ENCODE measurements at places on chromosomes 2 and 18.

DNA sequence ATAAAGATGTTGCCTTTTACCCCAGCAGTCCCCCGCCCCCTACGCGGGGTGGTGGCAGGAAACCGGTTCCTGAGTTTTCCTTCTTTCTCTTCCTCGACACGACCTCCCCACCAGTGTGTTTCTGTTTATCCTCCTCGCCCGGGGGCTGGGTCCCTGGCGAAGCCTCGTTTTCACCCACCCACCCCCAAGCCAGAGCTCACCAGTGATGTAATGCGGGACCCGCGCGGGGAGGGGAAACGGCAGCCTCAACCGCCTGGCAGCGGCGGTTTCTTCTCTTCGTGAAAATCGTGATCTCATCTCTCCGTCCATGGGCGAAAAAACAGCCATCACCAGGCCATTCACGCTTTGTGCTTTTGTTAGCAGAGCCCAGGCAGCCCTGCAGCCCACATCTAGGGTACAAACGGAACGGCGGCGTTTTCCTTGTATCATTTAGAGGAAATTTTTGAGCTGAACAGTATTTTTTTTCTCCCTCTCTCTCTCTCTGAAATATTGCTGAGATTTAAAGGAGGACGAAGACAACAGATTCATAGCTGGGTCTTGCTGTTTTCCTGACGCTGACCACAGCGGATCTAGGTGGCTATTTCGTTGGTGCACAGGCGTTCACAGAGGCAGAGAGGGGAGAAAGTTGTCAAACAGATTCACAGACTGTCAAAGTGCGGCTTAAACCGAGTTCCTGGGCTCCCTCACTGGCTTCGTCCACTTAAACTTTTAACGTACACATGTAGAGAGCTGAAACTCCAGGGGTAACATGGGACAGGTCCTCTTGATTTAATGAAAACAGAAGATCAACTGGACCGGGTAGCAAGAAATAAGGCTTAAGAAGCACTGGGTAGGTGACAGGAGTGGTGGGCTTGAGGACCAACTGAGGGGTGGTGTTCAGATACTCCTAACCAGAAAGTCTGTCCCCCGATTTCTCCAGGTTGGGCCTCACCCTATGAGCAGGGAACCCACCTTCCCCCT, 21.9 kb upstream of the PAX3 start:
- DNase-seq = peak; percentile 57

DNA sequence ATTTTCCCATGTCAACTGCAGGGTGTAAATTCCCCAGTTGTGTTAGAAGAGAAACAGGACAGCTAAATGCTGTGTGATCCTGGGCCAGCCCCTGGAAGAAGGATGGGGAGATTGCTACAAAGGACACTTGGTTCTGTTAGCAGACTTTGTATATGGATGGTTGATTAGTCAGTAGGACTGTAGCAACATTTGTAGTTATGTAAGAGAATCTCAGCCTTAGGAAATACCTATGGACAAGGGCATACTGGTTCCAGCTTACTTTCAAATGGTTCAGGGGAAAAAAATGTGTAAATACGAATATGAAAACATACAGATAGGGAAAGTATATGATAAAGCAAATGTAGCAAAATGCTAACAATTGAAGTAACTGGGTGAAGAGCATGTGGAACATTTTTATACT, 47.6 kb downstream of the GNAL start:
- DNase-seq = no peak

GRCh38 chr2:72011791-72012190, 135.9 kb downstream of the CYP26B1 start:
- DNase-seq = peak; percentile 26

DNA sequence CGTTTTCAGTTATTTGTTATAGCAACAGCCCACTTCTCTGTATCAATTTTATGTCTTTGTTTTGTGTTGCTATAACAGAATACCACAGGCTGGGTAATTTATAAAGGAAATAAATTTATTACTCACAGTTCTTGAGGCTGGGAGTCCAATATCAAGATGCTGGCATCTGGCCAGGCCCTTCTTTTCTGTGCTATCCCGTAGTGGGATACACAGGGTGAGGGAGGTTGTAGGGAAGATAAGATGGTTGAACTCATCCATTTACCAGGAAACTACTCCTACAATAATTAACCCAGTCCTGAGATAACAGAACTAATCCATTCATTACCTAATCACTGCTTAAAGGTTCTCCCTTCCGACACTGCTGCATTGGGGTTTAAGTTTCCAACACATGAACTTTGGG, 220.7 kb downstream of the TPGS2 start:
- no peak for DNase-seq

- DNase-seq = no peak
These were observed 786.8 kb downstream of the KCNJ3 start for GRCh38 chr2:155485141-155485842.

Measured in mesothelial cell of epicardium (in vitro differentiated cells).